ENCODE measurements at places on chromosomes 7 and 10.

- no peak for DNase-seq
Measured at GRCh38 chr10:22315455-22316285, 518 bp upstream of the COMMD3 start.

DNA sequence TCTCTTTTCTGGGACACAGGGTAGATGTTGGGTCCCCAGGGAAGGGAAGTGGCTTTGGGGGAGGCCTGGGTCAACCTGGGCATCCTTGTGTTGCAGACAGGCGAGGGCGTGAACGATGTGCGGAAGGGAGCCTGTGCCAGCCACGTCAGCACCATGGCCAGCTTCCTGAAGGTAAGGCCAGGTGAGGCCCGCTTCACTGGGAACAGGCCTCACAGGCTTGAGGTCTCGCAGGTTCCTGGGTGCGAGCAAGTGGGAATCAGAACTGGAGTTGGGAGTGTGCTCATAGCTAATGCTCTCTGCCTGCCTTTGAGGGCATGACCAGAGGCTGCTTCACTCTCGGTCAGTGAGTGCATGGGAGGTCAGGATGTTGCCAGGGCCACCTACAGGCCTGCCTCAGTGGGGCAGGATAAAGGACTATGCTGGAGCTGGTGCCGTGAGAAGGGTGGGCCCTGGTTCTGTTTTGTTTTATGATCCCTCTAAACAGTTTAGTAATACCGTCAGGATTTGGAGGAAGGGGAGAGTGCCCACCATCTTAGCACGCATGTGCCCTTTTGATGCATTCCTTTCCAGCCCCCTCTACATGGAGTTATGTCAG is 8.4 kb downstream of the DBNL start:
- no peak for DNase-seq

DNA sequence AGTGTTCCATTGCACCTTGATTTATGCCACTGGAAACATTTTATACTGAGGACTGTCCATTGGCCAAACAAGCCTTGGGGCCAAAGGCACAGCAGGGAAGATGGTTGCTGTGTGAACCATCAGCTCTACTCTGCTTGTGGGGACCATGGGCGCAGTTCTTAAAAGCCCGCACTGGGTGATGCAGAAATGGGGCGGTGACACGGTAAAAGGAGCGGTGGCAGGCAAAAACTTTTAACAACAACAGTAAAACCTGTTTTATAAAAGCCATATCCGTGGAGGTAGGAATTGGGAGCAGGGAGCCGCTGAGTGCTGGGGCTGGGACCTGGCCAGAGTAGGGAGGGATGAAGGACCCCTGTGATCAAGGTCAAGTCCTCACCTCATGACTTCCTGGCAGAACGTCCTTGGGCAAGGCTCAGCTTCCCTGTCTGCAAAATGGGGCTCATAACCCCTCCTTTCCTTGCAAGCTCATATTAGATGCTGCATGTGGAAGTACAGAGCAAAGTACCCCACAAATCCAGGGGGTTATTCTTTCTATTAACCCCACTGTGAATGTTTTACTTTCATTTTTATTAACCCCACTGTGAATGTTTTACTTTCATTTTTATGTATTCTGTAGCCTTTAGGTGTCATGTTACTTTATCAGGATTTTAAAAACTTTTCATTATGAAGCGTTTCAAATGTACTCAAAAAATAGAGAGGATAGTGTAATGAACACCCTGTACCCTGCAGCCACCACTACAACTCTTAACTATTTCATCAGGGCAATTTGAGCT is 78.3 kb downstream of the GRK5 start:
- DNase-seq: no peak

GRCh38 chr10:99172950-99173349 is 62.7 kb downstream of the HPSE2 start:
- no peak for DNase-seq

GRCh38 chr7:39644170-39644569 is 20.8 kb downstream of the RALA start:
- DNase-seq: no peak

Measured in activated naive CD8-positive, alpha-beta T cell treated with anti-CD3 and anti-CD28 coated beads for 36 hours (primary cell).